ENCODE measurements at places on chromosomes 7 and 10.
A peak's percentile ranks its signal among the peaks of the same experiment; 100 is the strongest.

GRCh38 chr10:43653746-43654145, 5.1 kb upstream of the ZNF32 start:
- no peak for DNase-seq

DNA sequence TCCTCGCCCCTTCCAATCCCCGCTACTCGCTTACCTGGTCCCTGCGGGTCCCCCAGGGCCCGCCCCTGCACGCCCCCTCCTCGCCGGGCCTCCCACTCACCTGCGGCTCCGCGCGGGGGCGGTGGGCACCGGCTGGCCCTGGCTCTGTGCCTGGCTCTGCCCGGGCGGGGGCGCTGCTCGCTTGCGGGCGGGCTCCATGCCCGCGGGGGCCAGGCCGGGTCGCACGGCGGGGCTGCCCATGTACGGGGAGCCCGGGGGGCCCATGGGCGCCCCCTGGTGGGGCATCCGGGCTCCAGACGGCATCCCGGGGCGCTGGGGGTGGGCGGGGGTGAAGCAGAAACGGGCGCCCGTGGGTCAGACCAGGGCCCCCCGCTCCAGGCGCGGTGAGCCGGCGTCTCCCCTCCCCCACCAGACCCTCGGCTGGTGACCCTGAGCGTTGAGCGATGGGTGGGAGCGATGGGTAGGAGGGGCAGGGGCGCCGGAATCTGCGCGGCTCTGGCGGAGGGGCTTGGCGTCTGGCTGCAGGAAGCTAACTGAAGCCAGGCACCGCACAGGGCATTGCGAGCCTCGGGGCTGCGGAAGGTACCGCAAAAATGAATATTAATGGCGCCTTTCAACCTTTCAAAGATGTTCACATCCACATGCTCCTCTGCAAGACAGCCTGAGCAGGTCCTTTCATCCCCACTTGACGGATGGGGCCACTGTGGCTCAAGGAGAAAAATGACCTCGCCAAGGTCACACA, 3.0 kb downstream of the SMARCD3 start:
- peak; percentile 84 for DNase-seq

DNA sequence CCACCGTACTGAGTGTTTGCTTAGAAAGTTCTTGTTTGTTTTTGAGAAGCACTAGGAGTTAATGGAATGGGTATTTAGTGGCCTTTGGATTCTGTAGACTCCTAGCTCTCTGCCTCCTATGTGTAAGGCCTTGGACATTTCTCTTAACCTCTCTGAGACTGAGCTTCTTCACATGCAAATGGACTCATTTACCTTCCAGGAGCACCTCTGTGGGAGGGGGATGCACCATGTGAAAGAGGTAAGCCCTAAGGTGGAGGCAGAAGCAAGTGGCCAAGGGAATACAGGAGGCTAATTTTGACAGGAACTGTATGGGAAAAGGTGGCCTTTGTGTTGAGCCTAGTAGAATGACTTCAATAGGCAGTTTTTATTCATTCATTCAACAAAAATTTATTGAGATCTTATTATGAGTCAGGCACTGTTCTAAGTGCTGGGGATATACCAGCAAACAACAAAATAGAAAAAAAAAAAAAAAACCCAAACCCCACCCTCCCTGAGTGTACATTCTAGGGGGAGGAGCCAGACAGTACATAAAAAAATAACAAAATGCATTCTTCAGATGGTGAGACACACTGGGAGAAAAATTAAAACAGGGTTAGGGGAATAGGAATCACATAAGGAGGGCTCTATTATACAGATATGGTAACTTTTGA, 9.2 kb upstream of the EPHA1 start:
- no peak for DNase-seq

DNA sequence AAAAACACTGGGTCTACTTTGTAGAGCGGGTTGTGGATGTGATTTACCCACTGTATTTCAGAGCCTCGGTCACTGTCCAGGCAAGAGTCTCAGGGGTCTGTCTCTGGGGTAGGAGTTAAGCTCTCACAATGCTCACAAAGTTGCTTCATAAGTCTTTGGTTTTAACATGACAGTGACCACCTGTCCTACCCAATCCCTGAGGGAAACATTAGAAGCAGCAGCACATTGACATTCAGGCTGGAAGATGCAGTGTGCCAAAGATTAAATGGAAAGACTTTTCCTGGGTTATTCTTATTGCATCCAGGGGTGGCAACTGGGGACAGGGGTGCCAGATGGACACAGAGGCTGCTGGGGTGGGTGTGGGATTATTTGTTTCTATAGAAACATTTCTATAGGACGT, 330.0 kb downstream of the RNLS start:
- no peak for DNase-seq

GRCh38 chr7:76381814-76382213, 23.0 kb upstream of the YWHAG start:
- DNase-seq, result no peak

GRCh38 chr7:127850195-127850594, 181.0 kb downstream of the LRRC4 start:
- DNase-seq, result no peak

DNA sequence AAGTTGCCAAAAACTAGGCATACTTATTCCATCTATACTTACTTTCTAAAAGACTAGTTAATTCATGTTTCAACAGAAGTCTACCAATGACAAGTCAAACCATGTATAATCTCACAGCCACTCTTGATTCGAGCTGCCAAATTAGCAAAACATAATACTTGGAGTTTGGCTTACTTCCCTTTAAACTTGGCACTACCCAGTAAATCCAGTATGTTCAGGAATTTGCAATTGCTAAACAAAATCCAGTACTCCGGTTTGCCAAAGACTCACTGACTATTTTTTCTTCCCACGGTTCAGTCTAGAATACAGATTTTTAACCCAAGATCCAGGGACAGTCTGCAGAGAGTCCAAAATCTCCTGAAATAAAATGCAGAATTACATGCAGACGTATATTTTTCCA, 4.6 kb downstream of the OAT start:
- DNase-seq, result peak; percentile 54

DNA sequence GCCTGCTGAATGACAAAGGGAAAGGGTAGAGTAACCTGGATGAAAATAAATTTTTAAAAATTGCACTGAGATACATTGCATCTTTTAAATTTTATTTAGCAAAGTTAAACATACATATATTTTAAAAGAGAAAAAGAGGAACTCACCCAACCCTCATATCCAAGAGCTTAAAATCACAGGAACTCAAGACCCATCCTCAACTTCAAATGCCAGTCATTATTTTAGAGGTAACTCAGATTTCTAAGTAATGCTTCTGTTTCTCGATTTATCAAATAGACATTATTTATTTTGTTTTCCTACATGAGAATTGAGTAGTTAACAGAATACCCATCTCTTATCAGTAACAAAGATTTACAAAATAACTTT, 32.4 kb upstream of the KMT2E start:
- no peak for DNase-seq

DNA sequence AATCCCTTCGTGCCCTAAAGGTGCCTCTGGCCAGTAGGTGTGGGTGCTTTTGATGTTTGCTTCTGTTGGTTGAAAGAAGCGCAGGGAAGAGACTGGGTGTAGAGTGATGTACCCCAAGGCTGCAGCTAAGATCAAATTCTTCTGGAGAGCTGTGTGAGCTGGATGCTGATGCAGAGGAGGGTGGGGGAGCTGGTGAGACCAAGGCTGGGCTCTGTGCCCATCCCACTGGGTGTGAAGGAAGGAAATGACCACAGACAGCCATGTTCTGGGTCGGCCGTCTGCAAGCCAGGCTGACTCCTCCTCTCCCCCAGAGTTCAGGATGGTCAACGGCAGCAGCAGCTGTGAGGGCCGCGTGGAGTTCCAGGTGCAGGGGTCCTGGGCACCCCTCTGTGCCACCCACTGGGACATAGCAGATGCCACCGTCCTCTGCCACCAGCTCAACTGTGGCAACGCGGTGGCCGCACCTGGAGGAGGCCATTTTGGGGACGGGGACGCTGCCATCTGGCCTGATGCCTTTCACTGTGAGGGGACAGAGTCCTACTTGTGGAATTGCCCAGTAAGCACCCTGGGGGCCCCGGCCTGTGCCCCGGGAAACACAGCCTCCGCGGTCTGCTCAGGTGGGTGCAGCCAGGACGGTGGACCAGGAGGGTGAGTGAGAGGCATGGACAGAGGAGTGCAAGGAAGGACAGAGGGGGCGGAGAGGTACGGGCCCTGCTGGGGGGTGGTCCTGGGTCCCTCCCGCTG, 5.1 kb downstream of the SCART1 start:
- no peak for DNase-seq

DNA sequence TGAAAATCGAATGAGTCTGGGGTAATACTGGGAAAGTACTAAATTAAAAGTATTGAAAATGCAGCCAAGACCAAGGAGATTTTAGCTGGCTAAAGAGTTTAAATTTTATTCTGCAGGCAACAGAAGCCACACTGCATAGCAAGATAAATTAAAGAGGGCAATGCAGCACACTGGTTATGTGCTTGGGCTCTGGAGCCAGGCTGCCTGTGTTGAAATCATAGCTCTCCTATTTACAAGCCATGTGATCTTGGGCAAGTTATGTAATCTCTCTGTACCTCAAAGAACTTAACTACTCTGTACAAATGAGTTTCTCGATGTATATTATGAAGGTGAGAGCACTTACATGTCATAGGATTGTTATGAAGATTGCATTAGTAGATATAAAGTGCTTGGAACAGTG, 9.9 kb downstream of the SLC25A13 start:
- DNase-seq, result no peak

- DNase-seq, result no peak
These were observed 333.7 kb downstream of the GFRA1 start for GRCh38 chr10:115939101-115939854.

GRCh38 chr10:88213065-88213605, 349.7 kb downstream of the PTEN start:
- DNase-seq, result no peak

- DNase-seq, result peak; percentile 26
These were observed 58.2 kb downstream of the SORBS1 start for GRCh38 chr10:95503001-95503400.

Data from AG20443 (cell line).